NCI-H460 (cell line): ENCODE measurements at places on chromosomes 2 and 18. TPM values are rescaled to one million over a fixed set of nuclear protein-coding genes. Genes with fewer than 3 reads are reported as not detected.

- DNase-seq, result no peak
Observed at GRCh38 chr2:67471681-67472080, 74.5 kb downstream of the ETAA1 start.

GRCh38 chr2:217989221-217989948 lies 13.4 kb downstream of the TNS1 start:
- no peak for DNase-seq

GRCh38 chr2:200382874-200383273 lies 76.4 kb downstream of the SPATS2L start:
- no peak for DNase-seq

DNA sequence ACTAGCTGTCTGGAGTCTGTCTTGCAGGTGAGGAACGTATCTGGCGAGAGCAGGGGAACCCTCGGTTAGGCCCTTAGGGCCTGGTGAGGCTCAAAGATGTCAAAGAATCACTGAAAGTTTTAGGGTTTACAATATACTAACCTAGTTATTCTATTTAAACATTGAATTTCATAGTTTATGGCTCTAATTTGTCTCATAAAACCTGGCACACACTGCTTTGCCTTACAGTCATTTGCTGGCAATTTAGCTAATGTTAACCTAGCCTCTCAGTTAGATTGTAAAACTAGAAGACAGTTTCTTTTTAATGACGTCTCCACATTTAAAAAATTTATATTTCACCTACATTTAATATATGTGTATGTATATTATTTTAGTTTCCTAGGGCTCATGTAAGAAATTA lies 89.6 kb upstream of the DOCK10 start:
- no peak for DNase-seq

DNA sequence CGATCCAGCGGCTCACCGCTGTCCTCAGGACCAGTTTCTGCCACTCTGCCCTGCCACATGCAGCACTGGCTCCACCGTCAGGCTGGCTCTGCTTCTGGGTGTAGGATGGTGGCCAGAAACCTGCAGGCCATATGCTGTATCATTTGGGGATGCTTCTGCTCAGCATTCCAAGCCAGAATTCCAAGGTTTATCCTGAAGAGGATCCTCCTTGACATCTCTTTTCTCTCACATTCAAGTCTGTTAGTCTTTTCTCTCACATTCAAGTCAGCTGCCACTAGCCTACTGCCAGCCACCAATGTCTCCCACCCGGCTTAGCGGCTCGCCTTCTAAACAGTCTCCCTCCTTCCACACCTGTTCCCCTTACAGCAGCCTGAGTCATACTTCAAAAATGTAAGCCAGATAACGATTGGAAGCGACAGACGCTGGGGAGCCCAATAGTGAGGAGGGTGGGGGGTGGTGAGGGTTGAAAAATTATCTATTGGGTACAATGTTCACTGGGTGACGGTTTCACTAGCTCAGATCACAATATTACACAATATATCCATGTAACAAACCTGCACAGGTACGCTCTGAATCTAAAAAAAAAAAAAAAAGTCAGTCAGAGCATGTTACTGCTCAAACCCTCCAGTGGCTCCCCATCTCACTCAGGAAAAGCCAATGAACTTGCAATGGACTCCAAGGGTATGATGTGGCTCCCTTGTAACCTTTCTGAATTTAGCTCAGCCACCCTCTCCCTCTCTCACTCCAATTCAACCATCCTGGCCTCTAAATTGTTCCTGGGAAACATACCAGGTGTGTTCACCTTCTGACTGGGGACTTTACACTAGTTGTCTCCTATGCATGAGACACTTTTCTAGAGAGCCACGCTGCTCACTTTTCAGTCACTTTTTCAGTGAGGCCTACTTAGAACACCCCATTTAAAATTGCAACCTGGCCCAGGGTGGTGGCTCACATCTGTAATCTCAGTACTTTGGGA lies 38.8 kb upstream of the SP3 start:
- no peak for DNase-seq

DNA sequence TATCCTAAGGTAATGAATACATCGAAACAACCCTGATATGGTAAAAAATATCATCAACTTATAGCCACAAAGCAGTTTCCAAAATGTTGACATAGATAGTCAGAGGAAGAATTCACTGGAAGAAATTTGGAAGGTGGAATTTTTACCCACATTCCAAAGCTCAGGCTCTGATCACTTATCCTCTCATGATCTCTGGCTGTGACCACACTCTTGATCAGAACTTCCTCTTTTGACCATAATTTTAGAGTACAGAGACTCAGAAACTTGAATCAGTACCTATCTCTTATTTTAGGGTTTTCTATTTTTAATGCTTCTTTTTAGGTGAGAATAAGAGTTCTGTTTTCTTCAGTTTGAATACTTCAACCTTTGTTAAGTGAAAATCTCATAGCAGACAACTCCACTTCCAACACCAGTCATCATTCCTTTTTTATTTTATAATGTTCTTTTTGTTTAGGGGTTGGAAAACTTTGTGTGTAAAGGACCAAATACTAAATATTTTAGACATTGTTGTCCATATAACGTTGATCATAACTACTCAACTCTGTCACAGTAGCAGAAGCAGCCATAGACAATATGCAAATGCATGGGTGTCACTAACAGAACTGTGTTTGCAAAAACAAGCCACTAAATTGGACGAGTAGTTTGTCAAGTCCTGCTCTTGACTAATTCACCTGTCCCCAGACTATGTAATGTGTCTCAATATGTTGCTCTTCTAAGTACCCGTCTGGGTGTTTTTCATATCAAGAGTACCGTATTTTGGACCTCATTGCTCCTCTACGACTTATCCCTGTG lies 891.6 kb upstream of the CRIM1 start:
- no peak for DNase-seq

GRCh38 chr2:62181843-62182242 lies 14.1 kb upstream of the B3GNT2 start:
- no peak for DNase-seq

GRCh38 chr2:161420406-161421074 lies 4.4 kb downstream of the TBR1 start:
- DNase-seq, result no peak

DNA sequence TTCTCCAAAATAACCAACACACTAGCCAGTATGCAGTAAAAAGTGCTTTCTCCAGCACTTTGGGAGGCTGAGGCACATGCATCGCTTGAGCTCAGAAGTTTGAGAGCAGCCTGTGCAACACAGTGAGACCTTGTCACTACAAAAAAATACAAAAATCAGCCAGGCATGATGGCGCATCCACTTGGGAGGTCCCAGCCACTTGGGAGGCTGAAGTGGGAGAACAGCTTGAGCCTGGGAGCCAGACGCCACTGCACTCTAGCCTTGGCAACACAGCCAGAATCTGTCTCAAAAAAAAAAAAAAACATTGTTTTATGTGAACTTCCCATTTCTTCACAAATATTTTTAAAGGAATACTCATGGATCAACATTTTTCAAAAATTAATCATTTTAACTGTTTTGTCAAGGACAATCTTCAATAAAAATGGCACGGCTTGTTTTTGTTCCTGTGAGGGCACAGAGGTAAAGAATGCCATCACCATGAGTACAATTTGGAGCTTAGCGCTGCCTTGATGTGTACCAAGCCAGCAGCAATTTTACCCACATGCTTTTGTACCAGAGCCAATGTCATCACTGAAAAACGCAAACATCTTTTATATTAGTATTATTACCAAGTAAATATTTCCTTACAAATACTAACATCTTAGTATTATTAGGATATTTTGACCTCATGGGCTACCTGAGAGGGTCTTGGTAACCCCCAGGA lies 26.7 kb downstream of the RAB1A start:
- DNase-seq, result no peak

DNA sequence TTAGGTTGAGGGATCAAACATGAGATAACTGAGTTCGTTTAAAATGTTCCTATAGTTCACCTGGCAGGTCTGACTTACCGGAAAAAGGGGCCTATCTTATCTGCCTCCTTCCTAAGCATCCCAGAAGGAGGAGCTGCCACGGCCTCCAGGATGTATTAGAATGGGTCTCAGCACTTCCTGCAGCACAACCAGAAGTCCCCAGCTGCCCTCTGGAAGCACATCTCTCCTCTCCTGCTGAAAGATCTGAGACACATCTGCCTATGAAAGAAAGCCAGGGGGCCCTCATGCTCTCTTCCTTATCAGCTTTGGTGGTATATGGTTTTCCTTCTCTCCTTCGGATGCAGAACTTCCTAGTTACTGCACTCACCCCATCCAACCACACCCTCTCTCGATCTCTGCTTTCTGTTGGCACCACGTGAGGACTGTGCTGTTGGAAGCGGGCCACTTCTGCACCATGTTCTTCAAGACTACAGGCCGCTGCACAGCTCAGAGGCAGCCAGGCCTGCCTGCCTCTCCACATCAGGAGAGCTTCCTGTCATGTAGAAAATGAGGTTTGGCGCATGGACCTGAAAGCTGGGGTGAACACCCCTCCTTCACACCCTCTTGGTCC lies 6.5 kb downstream of the IGFBP5 start:
- DNase-seq, result no peak

- no peak for DNase-seq
Observed at GRCh38 chr2:178542161-178542560, 61.9 kb downstream of the PLEKHA3 start.

- DNase-seq, result peak; percentile 13
Observed at GRCh38 chr18:63025251-63026090, 294.1 kb downstream of the BCL2 start.

DNA sequence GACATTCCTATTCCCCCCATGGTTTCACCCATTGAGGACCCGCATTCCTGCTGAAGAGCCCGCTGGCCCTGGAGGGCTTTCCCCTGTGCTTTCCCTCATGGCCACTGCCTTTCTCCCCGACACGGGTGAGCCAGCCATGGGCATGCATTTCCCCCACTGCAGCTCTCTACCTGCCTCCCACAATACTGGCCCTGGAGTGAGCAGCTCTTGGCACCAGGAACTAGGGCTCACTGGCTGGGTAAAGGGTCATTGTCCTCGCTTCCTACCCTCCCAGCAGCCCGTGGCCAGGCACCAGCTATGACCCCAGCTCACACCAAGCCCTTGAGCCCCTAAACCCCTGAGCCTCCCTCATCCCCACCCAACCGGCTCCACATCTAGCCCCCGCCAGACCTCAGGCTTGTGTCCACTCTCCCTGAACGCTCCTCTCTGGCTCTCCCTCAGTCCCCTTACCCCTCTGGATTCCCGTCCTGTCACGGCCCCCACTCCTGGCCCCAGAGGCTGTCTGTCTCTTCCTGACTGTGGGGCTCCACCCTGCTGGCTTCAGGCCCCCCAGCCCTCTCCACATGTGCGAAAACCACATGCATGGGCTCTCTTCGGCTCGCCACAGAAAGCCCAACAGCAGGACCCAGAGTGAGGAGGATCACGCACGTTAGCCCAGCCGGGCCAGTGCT lies 199.8 kb downstream of the ZFP36L2 start:
- DNase-seq, result no peak

DNA sequence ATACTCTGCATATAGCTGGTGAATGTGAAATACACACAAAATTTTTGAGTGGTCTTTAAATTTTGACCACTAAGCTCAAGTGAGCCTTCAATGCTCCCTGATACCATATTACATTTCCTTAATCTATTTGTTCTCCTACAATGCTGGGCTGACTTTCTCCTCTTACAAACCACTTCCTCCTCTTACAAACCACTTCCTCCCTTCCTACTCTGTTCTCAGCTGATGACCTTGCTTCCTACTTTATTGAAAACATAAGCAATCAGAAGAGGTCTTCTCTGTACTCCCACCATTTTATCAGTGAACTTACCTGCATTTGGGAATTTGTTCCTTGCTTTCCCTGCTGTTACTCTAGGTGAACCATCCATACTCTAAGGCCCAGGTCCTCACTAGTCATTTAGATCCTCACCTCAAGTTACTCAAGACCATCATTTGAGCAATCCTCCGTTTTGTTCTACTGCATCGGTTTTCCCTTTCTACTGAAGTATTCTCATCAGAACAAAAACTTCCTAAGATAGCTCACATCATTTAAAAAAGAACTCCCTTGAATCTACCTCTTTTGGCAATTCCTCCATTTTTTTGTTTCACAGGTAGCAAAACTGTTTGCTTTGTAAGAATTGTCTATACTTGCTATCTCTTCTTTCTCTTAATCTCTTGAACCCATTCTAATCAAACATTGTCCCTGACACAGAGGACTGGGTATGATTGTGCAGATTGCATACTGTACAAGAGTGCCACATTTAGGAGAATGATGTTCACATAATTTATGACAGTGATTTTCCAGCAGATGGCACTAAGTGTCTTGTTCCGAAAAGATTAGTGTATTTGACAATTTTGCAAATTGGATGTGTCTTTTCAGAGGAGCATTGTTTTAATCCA lies 96.5 kb downstream of the EPB41L5 start:
- DNase-seq, result peak; percentile 45

- DNase-seq, result no peak
Observed at GRCh38 chr2:129748653-129749052, 230.8 kb upstream of the RAB6C start.

- no peak for DNase-seq
Observed at GRCh38 chr18:37419315-37419714, 146.3 kb downstream of the CELF4 start.

GRCh38 chr2:27752551-27753237 lies 18.8 kb upstream of the MRPL33 start:
- no peak for DNase-seq

GRCh38 chr2:194619366-194619765 lies 1037.7 kb upstream of the SLC39A10 start:
- DNase-seq, result no peak

- no peak for DNase-seq
Observed at GRCh38 chr2:240498958-240499260, 58.9 kb downstream of the ANKMY1 start.

- DNase-seq, result peak; percentile 34
Observed at GRCh38 chr18:73842795-73843394, 304.7 kb downstream of the FBXO15 start.

DNA sequence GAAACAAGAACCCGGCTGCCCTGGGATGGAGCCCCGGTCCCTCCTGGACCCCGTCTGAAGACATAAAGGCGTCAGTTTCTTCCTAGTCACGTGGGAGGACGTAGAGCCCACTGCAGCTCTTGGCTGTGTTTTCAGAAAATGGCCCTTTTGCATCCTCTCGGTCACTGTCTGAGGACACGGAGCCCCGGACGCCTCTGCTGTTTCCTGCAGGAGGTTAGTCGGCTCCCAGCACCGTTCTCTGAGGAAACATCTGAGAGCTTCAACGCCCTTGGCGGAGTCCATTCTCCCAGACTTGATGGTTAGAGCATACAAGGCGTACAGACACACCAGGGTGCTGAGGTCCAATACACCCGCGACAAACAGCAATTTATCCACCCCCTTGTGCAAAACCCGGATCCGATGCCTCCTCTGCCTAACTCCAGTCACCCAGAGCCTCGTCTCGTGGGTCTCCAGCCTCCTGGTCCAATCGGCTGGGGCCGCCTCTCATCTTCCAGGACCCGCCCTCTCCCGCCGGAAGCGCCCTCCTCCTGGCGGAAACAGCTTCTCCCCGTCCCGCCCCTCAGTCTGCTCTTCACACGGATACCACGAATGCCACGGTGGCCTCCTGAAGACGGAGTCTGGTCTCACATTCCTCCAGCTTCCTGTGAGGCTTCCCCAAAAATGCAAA lies 119.4 kb downstream of the TMEM18 start:
- no peak for DNase-seq

- DNase-seq, result no peak
Observed at GRCh38 chr2:111704246-111704645, 179.7 kb downstream of the ANAPC1 start.

The LINC00305 gene
- not detected in 2 replicates for total RNA-seq

The KDSR gene
- total RNA-seq, result 29.8 and 30.7 TPM in 2 replicates

The REG3A gene
- total RNA-seq, result not detected in 2 replicates

The PMS1 gene
- 31.0 and 32.0 TPM in 2 replicates for total RNA-seq

The DSC2 gene
- total RNA-seq, result 13.3 and 15.1 TPM in 2 replicates

The KIF5C gene
- total RNA-seq, result 0.46 and 0.64 TPM in 2 replicates

The LYPD6 gene
- 5.5 and 5.6 TPM in 2 replicates for total RNA-seq

The CHST9 gene
- total RNA-seq, result not detected in 2 replicates

The C2orf78 gene
- total RNA-seq, result not detected in 2 replicates

The FIGLA gene
- total RNA-seq, result not detected in 2 replicates

The AQP12A gene
- total RNA-seq, result not detected in 2 replicates

The XDH gene
- total RNA-seq, result 0.47 TPM in 1 of 2 replicates, not detected in the other
